ENCODE measurements at places on chromosomes 7 and 10.

DNA sequence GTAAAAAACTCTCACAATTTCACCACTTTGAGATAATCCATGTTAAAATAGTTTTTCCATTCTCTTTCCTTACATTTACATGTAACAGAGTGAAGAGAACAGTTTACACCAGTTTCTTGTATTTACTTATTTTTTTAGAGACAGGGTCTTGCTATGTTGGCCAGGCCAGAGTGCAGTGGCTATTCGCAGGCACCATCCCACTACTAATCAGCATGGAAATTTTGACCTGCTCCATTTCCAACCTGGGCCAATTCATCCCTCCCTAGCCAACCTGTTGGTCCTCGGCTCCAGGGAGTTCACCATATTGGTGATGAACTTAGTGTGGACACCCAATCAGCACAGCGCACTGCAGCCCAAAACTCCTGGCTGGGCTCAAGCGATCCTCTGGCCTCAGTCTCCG lies 74.1 kb downstream of the LYZL2 start:
- no peaks in the 10 kb centered on the region for H3K27me3 ChIP-seq
- no peaks in the 10 kb centered on the region for H3K36me3 ChIP-seq
- no peak overlapping the region for H3K27ac ChIP-seq
- H3K4me3 ChIP-seq: no peak overlapping the region
- DNase-seq: no peak

GRCh38 chr7:149615690-149616270 lies 118.2 kb upstream of the ZNF746 start:
- H3K36me3 ChIP-seq: peaks cover 83% of the 10 kb centered on the region
- no peaks in the 10 kb centered on the region for H3K4me1 ChIP-seq
- H3K4me3 ChIP-seq: no peak overlapping the region
- DNase-seq: no peak

GRCh38 chr7:390761-391410 lies 100.9 kb downstream of the FOXL3 start:
- no peak for DNase-seq
- no peaks in the 10 kb centered on the region for H3K27me3 ChIP-seq
- H3K4me3 ChIP-seq: no peak overlapping the region
- no peak overlapping the region for H3K27ac ChIP-seq
- H3K36me3 ChIP-seq: no peaks in the 10 kb centered on the region
- H3K4me1 ChIP-seq: no peaks in the 10 kb centered on the region

- no peak overlapping the region for H3K4me3 ChIP-seq
- H3K27ac ChIP-seq: no peak overlapping the region
- no peaks in the 10 kb centered on the region for H3K4me1 ChIP-seq
Observed at GRCh38 chr10:59513558-59513957, 151.2 kb upstream of the FAM13C start.

GRCh38 chr10:75123088-75123682 lies 11.7 kb downstream of the SAMD8 start:
- H3K4me1 ChIP-seq: peaks cover 2% of the 10 kb centered on the region
- no peak overlapping the region for H3K27ac ChIP-seq
- no peak for DNase-seq
- no peaks in the 10 kb centered on the region for H3K27me3 ChIP-seq
- H3K36me3 ChIP-seq: peaks cover 13% of the 10 kb centered on the region

DNA sequence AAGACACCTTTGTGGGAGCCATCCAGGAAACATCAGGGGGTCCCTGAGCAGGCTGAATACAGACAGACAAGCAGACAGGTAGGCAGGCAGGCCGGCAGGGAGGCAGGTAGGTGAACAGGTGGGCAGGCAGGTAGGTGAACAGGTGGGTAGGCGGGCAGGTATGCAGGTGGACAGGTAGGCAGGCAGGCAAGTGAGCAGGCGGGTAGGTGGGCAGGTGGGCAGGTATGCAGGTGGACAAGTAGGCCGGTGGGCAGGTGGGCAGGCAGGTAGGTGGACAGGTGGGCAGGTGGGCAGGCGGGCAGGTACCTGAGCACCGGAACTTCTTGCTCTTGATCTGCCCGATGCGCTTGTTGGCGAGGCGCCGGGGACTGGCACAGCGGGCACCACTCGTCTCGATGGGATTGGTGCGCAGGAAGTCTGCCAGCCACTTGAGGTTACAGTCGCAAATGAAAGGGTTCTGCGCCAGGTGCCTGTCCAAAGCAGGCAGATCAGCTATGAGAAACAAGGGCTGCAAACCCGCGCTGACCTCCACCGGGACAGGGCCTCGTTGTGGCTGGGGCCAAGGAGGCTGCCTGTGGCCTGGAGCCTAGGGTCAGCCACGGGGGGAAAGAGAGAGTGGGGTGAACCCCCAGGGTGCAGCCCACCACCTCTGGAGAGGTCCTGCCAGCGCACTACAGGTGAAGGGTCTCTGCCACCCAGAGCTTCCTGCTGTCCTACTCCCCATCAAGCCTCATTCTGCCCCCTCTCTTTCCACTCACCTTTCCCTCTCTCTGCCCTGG lies 136.9 kb downstream of the SLIT1 start:
- no peaks in the 10 kb centered on the region for H3K4me1 ChIP-seq
- no peak for DNase-seq
- H3K4me3 ChIP-seq: no peak overlapping the region
- H3K27ac ChIP-seq: no peak overlapping the region
- no peaks in the 10 kb centered on the region for H3K27me3 ChIP-seq

DNA sequence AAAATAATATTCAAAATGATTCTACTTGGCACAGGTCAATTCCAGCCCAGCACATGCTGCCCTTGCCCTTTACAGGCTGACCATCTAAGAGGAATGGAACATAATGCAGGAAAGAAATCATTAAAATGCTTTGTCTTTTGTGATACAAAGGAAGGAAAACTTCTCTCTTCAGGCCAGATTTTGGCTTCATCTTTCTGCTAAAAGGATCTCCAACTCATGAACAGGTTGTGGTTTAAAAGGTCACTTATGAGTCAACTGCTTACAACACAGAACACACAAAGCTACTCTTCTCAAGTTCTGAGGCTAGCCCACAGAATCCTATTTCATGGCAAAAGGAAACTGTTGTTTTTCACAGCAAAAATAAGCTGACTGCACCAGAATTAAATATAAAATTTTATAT lies 197.1 kb downstream of the DOCK4 start:
- no peaks in the 10 kb centered on the region for H3K27me3 ChIP-seq
- H3K4me3 ChIP-seq: no peak overlapping the region
- no peak overlapping the region for H3K27ac ChIP-seq
- H3K36me3 ChIP-seq: no peaks in the 10 kb centered on the region
- no peaks in the 10 kb centered on the region for H3K4me1 ChIP-seq

DNA sequence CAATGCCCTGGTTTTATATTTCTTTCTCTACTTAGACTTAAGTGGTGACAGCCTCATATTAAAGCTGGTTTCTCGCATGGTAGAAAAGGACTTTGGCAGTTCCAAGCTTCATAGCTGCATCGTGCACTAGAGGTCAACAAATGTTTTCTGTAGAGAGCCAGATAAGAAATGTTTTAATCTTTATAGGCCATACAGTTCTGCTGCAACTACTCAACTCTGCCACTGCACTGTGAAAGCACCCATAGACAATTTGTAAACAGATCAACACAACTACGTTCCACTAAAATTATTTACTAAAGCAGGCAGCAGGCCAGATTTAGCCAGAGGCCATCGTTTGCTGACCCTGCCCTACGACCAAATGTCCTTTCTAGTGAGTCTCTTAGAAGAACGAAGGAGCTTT lies 36.7 kb downstream of the CSGALNACT2 start:
- H3K4me3 ChIP-seq: no peak overlapping the region
- DNase-seq: no peak
- H3K27ac ChIP-seq: no peak overlapping the region
- H3K36me3 ChIP-seq: peaks cover 49% of the 10 kb centered on the region
- no peaks in the 10 kb centered on the region for H3K27me3 ChIP-seq

GRCh38 chr10:369684-370448 lies 234.6 kb downstream of the ZMYND11 start:
- no peak overlapping the region for H3K4me3 ChIP-seq
- H3K27me3 ChIP-seq: no peaks in the 10 kb centered on the region
- no peaks in the 10 kb centered on the region for H3K4me1 ChIP-seq

GRCh38 chr10:14487488-14487883 lies 156.8 kb upstream of the FRMD4A start:
- no peak for DNase-seq
- H3K27ac ChIP-seq: no peak overlapping the region
- no peaks in the 10 kb centered on the region for H3K4me1 ChIP-seq
- H3K27me3 ChIP-seq: no peaks in the 10 kb centered on the region
- H3K36me3 ChIP-seq: no peaks in the 10 kb centered on the region

DNA sequence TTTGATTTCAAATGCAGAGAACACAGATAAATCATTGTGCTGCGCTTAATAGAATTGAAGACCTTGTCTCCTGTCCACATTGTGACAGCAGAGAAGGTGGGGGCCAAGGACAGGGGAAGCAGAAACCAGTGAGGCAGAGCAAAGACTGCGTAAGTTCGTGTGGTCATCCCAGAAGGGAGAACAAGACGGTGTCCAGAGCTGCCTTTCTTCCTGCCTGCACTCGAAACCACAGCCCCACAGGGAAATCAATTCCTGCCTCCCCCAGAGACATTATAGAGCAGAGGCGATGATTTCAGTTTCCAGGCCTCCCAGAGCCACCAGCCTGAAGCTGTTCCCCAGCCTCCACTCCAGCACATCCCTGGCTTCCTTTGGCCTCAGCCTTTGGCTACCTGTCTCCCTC lies 39.7 kb upstream of the UCN3 start:
- H3K4me3 ChIP-seq: no peak overlapping the region
- H3K4me1 ChIP-seq: no peaks in the 10 kb centered on the region
- H3K36me3 ChIP-seq: no peaks in the 10 kb centered on the region
- no peaks in the 10 kb centered on the region for H3K27me3 ChIP-seq
- DNase-seq: no peak
- H3K27ac ChIP-seq: no peak overlapping the region

DNA sequence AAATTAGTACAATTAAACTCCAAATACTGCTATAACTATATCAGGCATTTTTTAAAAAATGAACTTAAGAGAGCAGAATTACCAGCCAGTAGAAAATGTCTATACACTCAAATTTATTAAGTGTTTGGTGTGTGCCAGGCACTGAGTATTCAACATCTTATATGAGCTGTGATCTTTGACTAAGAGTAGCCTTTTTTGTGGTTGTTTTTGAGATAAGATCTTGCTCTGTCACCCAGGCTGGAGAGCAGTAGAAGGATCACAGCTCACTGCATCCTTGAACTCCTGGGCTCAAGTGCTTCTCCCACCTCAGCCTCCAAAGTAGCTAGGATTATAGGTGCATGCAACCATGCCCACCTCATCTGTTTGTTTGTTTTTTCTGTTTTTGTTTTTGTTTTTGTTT lies 102.5 kb upstream of the CELF2 start:
- no peak for DNase-seq
- no peaks in the 10 kb centered on the region for H3K36me3 ChIP-seq
- H3K27ac ChIP-seq: no peak overlapping the region
- no peak overlapping the region for H3K4me3 ChIP-seq

- no peaks in the 10 kb centered on the region for H3K27me3 ChIP-seq
- no peak for DNase-seq
- H3K4me3 ChIP-seq: no peak overlapping the region
- H3K4me1 ChIP-seq: no peaks in the 10 kb centered on the region
- H3K36me3 ChIP-seq: no peaks in the 10 kb centered on the region
Observed at GRCh38 chr7:142563470-142563869, 185.8 kb upstream of the PRSS1 start.

DNA sequence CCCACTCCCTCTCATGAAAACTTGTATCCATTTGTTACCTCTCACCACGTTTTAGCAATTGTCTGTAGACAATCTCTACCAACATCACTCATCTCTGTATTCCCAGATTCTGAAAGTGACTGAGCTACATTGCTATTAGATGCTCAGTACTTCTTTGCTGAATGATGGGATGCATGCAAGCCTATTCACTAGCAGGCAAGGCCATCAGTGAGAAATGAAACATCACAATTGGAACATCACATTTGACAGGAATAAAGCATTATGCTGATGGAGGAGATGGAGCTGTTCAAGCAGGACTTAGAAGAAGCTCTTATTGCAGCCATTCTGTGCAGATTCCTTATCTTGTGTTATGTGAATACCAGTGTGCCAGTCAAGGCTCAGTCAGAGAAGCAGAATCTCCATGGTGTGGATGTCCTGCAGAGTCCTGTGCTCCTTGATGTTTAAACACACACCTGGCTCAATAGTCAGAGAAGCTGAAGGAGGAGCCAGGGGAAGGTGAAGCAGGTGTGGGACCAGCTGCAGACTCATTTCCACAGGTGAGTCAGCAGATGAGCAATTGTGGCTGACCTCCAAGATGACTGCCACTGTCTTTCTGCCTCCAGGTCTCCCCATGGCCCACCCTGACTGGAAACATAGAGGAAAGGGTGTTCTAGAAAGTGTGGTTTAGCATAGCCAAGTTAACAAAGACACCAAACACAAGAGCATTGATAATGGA lies 965.5 kb downstream of the GRID1 start:
- H3K4me1 ChIP-seq: no peaks in the 10 kb centered on the region
- H3K27me3 ChIP-seq: no peaks in the 10 kb centered on the region
- H3K36me3 ChIP-seq: no peaks in the 10 kb centered on the region
- H3K4me3 ChIP-seq: no peak overlapping the region
- no peak overlapping the region for H3K27ac ChIP-seq
- DNase-seq: no peak

- no peaks in the 10 kb centered on the region for H3K4me1 ChIP-seq
- no peak for DNase-seq
Observed at GRCh38 chr7:17408245-17408903, 109.9 kb downstream of the AHR start.

DNA sequence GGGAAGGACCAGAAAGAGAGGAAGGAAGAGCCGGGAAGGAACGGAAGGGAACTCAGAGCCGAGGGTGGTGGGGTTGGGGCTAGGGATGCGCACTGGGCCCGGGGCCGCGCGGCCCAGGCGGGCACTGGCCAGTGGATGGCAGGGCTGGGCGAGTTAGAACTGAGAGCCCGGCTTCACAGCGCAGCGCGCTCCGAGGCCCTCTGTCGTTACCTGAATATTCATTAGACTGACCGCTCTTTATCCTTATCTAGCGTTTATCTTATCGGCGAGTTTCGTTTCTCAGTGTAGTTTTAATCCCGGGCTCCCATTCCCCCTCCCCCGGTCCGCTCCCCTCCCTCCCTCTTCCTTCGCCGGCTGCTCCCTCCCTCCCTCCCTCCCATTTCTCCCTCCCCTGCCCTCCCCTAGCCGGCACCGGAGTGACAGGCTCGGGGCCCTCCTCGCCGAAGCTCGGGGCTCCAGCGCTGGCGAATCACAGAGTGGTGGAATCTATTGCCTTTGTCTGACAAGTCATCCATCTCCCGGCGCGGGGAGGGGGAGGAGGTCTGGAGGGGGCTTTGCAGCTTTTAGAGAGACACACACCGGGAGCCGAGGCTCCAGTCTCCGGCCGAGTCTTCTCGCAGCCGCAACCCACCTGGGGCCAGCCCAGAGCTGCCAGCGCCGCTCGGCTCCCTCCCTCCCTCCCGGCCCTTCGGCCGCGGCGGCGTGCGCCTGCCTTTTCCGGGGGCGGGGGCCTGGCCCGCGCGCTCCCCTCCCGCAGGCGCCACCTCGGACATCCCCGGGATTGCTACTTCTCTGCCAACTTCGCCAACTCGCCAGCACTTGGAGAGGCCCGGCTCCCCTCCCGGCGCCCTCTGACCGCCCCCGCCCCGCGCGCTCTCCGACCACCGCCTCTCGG lies at the start of gene PAX2:
Gene PAX2, plus strand, starts transcription at position 596 of the 895 bp plus-strand sequence. CDS start 679 bp downstream, outside the sequence.
- DNase-seq: no peak
- peaks cover 82% of the 10 kb centered on the region for H3K27me3 ChIP-seq
- no peak within 1 kb of the TSS for H3K27ac ChIP-seq
- H3K4me3 ChIP-seq: no peak within 1 kb of the TSS
- peaks cover 52% of the 10 kb centered on the region for H3K4me1 ChIP-seq

- no peaks in the 10 kb centered on the region for H3K4me1 ChIP-seq
- peaks cover 8% of the 10 kb centered on the region for H3K36me3 ChIP-seq
- H3K27me3 ChIP-seq: no peaks in the 10 kb centered on the region
- no peak overlapping the region for H3K27ac ChIP-seq
- DNase-seq: no peak
- no peak overlapping the region for H3K4me3 ChIP-seq
Observed at GRCh38 chr7:156818133-156818532, 74.8 kb downstream of the LMBR1 start.

- no peaks in the 10 kb centered on the region for H3K4me1 ChIP-seq
- no peak for DNase-seq
- no peak overlapping the region for H3K27ac ChIP-seq
Observed at GRCh38 chr7:52539414-52539813, 496.0 kb upstream of the POM121L12 start.

All from effector memory CD4-positive, alpha-beta T cell (primary cell).